ENCODE measurements at places on chromosomes 3 and 15. TPM values are rescaled to one million over a fixed set of nuclear protein-coding genes. Genes with fewer than 3 reads are reported as not detected.
A peak's percentile ranks its signal among the peaks of the same experiment; 100 is the strongest.

DNA sequence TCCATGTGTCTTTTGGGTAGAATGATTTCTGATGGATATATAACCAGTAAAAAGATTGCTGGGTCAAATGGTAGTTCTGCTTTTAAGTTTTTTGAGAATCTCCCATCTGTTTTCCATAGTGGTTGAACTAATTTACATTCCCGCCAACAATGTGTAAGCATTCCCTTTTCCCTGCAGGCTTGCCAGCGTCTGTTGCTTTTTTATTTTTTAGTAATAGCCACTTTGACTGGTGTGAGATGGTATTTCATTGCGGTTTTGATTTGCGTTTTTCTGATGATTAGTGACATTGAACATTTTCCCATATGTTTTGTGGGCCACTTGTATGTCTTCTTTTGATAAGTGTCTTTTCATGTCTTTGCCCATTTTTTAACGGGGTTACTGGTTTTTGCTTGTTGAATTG is 36.3 kb upstream of the MB21D2 start:
- H3K4me1 ChIP-seq = no peaks in the 10 kb centered on the region
- H3K27ac ChIP-seq = no peak overlapping the region
- H3K36me3 ChIP-seq = no peaks in the 10 kb centered on the region
- no peaks in the 10 kb centered on the region for H3K27me3 ChIP-seq
- DNase-seq = no peak

GRCh38 chr15:47661661-47662180 is 55.6 kb upstream of the SEMA6D start:
- no peaks in the 10 kb centered on the region for H3K4me1 ChIP-seq
- H3K36me3 ChIP-seq = no peaks in the 10 kb centered on the region
- no peaks in the 10 kb centered on the region for H3K27me3 ChIP-seq
- DNase-seq = no peak
- no peak overlapping the region for H3K27ac ChIP-seq
- H3K4me3 ChIP-seq = no peak overlapping the region

GRCh38 chr3:11624704-11625375 is 18.9 kb downstream of the VGLL4 start:
- DNase-seq = no peak
- no peak overlapping the region for H3K27ac ChIP-seq
- no peaks in the 10 kb centered on the region for H3K27me3 ChIP-seq

- no peaks in the 10 kb centered on the region for H3K36me3 ChIP-seq
- no peak overlapping the region for H3K4me3 ChIP-seq
- no peaks in the 10 kb centered on the region for H3K27me3 ChIP-seq
- no peak for DNase-seq
These were observed 120.5 kb downstream of the GREM1 start for GRCh38 chr15:32838338-32838737.

DNA sequence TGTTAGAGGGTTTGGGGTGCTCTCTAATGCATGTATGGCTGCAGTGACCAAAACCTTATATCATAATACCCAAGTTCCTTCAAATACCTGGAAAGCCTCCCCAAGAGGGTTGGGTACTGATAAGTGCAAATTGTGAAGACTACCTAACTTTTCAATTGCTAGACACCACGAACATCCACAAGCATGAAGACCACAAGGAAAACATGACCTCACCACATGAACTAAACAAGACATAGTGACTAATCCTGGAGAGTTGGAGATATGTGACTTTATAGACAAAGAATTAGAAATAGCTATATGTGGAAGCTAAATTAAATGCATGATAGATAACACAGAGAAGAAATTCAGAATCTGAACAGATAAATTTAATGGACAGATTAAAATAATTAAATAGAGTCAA is 23.9 kb upstream of the AADACL2 start:
- no peaks in the 10 kb centered on the region for H3K27me3 ChIP-seq
- no peaks in the 10 kb centered on the region for H3K36me3 ChIP-seq
- no peak for DNase-seq
- no peaks in the 10 kb centered on the region for H3K4me1 ChIP-seq
- H3K4me3 ChIP-seq = no peak overlapping the region
- H3K27ac ChIP-seq = no peak overlapping the region

GRCh38 chr15:45790325-45790943 is 155.6 kb downstream of the SQOR start:
- H3K27ac ChIP-seq = no peak overlapping the region
- no peaks in the 10 kb centered on the region for H3K27me3 ChIP-seq
- no peak for DNase-seq
- no peaks in the 10 kb centered on the region for H3K4me1 ChIP-seq

- peak; percentile 45 for DNase-seq
- H3K27ac ChIP-seq = no peak overlapping the region
- no peaks in the 10 kb centered on the region for H3K4me1 ChIP-seq
- H3K27me3 ChIP-seq = no peaks in the 10 kb centered on the region
These were observed 36.2 kb upstream of the PRR20G start for GRCh38 chr3:127324076-127324475.

DNA sequence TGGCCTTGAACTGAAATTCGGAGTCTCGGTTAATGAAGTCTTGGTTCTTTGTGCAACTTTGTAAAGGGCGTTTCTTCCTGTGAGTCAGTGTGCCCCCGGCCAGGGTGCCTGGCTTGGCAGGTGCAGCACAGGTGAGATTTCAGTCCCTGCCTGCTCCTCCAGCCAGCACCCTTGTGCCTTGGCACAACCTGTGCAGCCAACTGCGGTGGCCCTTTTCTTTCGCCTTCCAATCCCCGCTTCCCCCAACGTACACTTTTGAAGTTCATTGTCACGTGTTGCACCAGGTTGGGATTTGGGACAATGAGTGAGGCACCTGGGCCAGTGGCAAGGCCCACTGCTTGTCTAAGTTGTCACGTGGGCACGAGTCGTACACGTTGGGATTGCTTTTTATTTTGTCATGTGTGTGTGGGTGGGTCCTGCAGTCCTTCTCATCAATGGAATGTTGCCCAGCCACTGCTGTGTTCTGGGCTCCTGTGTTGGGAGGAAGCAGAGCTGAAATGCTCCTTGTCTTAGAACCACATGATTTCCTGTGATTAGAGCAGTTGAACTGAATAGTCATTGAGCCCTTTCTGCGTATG is 242.9 kb upstream of the BHLHE40 start:
- DNase-seq = no peak
- H3K36me3 ChIP-seq = no peaks in the 10 kb centered on the region
- no peaks in the 10 kb centered on the region for H3K27me3 ChIP-seq

DNA sequence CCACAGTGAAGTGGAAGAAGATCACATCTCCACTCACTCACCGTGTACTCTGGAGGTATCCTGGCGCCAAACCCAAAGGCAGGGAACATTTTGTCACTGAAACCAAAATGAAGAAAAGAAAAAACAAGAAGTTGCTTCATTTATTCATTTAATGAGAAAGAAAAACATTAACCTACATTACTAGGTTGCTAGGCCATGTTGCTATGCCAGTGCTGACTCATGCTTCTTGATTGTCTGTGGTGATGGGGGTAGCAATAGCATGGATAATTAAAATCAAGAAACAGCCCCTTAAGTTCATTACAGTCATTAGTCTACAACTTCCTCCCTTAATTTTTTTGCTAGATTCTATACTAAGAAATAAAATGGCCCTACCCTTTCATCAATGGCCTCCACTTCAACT is 52.7 kb upstream of the MRPL3 start:
- no peaks in the 10 kb centered on the region for H3K4me1 ChIP-seq
- no peaks in the 10 kb centered on the region for H3K27me3 ChIP-seq
- DNase-seq = no peak

- no peaks in the 10 kb centered on the region for H3K4me1 ChIP-seq
- H3K27ac ChIP-seq = no peak overlapping the region
- H3K4me3 ChIP-seq = no peak overlapping the region
- no peak for DNase-seq
- no peaks in the 10 kb centered on the region for H3K27me3 ChIP-seq
These were observed 28.8 kb upstream of the PLSCR2 start for GRCh38 chr3:146498002-146498736.

DNA sequence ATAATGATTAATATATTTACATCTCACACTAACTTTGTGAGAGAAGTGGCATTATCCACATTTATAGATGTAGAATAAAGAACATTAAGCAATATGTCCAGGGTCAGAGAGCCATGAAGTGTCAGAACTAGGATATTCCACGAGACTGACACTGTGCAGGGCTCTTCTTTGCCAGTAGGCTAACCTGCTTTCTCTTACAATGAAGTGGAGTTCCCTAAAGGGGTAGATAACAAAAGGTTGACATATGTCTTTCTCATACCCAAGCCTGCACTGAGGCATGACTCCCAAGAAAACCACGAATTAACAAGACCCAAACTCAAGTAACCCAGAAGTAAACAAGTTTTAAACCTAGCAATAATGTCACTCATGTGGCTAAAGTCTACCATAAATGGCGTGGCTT is 191.5 kb upstream of the SLC2A2 start:
- no peak overlapping the region for H3K27ac ChIP-seq
- no peak overlapping the region for H3K4me3 ChIP-seq
- H3K4me1 ChIP-seq = no peaks in the 10 kb centered on the region
- no peaks in the 10 kb centered on the region for H3K27me3 ChIP-seq
- DNase-seq = no peak

- H3K27me3 ChIP-seq = no peaks in the 10 kb centered on the region
- H3K27ac ChIP-seq = no peak overlapping the region
- no peak overlapping the region for H3K4me3 ChIP-seq
- no peak for DNase-seq
- no peaks in the 10 kb centered on the region for H3K36me3 ChIP-seq
These were observed 73.1 kb downstream of the RAB11A start for GRCh38 chr15:65942436-65942835.

- no peaks in the 10 kb centered on the region for H3K36me3 ChIP-seq
- H3K27me3 ChIP-seq = no peaks in the 10 kb centered on the region
- peaks cover 86% of the 10 kb centered on the region for H3K4me1 ChIP-seq
- H3K27ac ChIP-seq = peak overlapping the region; percentile 74
- H3K4me3 ChIP-seq = peak overlapping the region; percentile 38
These were observed 18.1 kb downstream of the FBN1 start for GRCh38 chr15:48627260-48627940.

- H3K36me3 ChIP-seq = peaks cover 39% of the 10 kb centered on the region
- H3K27ac ChIP-seq = no peak overlapping the region
- H3K4me1 ChIP-seq = no peaks in the 10 kb centered on the region
- no peak for DNase-seq
These were observed 62.6 kb downstream of the ESYT3 start for GRCh38 chr3:138497021-138497420.

DNA sequence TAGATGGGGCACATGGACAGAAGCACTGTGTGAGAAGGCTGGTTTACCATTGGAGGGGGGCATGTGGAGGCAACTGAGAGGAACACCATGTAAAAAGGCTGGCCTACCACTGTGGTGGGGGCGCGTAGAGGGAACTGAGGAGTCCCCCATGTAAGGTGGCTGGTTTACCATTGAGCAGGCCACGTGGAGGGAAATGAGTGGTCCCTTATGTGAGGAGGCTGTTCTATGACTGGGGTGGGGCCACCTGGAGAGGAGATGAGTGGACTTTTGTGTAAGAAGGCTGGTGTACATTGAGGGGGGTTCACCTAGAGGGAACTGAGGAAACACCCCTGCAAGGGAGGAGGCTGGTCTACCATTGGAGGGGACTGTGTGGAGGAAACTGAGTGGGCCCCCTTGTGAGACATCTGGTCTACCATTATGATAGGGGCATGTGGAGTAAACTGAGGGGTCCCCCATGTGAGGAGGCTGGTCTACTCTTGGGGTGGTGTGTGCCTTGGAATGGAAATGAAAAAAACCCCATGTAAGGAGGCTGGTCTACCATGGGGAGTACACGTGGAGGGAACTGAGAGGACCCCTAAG is 156.9 kb downstream of the FBLN2 start:
- no peaks in the 10 kb centered on the region for H3K27me3 ChIP-seq
- H3K4me1 ChIP-seq = no peaks in the 10 kb centered on the region
- H3K27ac ChIP-seq = no peak overlapping the region
- H3K36me3 ChIP-seq = no peaks in the 10 kb centered on the region

DNA sequence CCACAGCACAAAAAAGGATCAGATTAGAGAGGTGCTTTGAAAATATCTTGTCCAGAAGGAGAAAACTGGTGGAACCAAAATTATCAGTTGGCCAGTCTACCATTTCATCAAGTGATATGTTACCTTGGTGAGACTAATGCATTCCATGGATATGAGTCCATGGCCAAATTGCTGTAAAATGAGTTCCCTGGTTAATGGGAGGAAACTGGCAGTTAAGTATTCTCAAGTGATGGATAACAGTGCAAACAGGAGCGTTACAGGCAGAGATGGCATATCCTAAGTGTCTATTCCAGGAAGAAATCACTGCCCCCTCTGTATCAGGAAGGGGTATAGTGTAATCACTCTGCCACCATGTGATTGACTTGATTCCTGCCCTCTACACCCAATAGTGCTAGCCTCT is 34.0 kb downstream of the MYRIP start:
- no peak overlapping the region for H3K27ac ChIP-seq
- H3K4me1 ChIP-seq = no peaks in the 10 kb centered on the region
- no peak for DNase-seq
- no peaks in the 10 kb centered on the region for H3K36me3 ChIP-seq
- H3K27me3 ChIP-seq = no peaks in the 10 kb centered on the region

- H3K27ac ChIP-seq = no peak overlapping the region
- no peak overlapping the region for H3K4me3 ChIP-seq
- H3K27me3 ChIP-seq = peaks cover 3% of the 10 kb centered on the region
- DNase-seq = no peak
- no peaks in the 10 kb centered on the region for H3K4me1 ChIP-seq
- H3K36me3 ChIP-seq = no peaks in the 10 kb centered on the region
These were observed 83.6 kb upstream of the SLCO3A1 start for GRCh38 chr15:91769894-91770293.

DNA sequence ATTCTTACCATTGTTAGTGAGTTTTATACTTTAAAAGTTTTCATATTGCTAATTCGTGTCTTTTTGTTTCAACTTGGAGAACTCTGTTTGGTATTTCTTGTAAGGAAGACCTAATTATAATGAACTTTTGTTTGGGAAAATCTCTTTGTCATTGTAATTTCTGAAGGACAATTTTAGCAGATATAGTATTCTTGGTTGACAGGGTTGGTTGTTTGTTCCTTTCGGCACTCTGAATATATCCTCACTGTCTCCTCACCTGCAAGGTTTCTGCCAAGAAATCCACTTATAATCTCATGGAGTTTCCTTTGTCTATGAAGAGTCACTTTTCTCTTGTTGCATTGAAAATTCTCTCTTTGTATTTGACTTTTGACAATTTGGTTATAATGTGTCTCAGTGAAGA is 225.2 kb upstream of the NR2E3 start:
- H3K36me3 ChIP-seq = no peaks in the 10 kb centered on the region
- DNase-seq = no peak
- no peaks in the 10 kb centered on the region for H3K4me1 ChIP-seq
- H3K27ac ChIP-seq = no peak overlapping the region

ALG3 gene
- 35.6 TPM for total RNA-seq

SLC51A gene
- total RNA-seq = not detected

SEMA5B gene
- total RNA-seq = 0.26 TPM

PLA1A gene
- total RNA-seq = 1.8 TPM

GOLGA6L7 gene
- not detected for total RNA-seq

NR1I2 gene
- not detected for total RNA-seq

IGSF11 gene
- 13.7 TPM for total RNA-seq

CX3CR1 gene
- total RNA-seq = 0.50 TPM

ALS2CL gene
- total RNA-seq = 11.8 TPM

FOXB1 gene
- not detected for total RNA-seq

CMTM8 gene
- total RNA-seq = 1.7 TPM

Data from esophagus muscularis mucosa (tissue), 4 donors.